CD4-positive, alpha-beta T cell treated with Interleukin-10 for 1 hour (primary cell): ENCODE measurements at places on chromosomes 5 and 9.

- DNase-seq = peak; percentile 66
Observed at GRCh38 chr9:93096131-93096802, at the start of gene CARD19. TSS of gene CARD19 (plus strand) at chr9:93096217. CDS start at chr9:93096346, 129 bp downstream.

DNA sequence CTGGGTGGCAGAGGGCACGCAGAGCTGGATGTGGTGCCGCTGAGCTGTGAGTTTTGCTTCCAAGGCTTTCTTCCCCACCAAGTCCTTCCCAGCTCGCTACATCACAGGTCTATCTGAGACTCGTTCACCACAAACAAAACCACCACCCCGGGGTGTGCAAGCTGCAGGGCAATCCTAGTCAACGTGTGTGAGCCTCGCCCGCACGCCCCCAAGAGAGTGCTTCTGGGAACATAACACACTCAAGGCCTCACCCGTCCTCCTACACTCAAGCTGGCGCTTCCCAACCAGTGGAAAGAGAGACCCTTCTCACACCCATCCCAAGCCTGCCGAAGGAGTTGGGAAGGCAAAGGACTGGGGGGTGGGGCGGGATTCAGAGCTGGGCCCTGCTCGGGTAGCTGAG, 10.6 kb downstream of the SNAPC4 start:
- DNase-seq = no peak

GRCh38 chr5:178644826-178645545, 18.1 kb upstream of the CLK4 start:
- DNase-seq = no peak

GRCh38 chr5:84191281-84191680, 193.4 kb downstream of the EDIL3 start:
- DNase-seq = no peak

DNA sequence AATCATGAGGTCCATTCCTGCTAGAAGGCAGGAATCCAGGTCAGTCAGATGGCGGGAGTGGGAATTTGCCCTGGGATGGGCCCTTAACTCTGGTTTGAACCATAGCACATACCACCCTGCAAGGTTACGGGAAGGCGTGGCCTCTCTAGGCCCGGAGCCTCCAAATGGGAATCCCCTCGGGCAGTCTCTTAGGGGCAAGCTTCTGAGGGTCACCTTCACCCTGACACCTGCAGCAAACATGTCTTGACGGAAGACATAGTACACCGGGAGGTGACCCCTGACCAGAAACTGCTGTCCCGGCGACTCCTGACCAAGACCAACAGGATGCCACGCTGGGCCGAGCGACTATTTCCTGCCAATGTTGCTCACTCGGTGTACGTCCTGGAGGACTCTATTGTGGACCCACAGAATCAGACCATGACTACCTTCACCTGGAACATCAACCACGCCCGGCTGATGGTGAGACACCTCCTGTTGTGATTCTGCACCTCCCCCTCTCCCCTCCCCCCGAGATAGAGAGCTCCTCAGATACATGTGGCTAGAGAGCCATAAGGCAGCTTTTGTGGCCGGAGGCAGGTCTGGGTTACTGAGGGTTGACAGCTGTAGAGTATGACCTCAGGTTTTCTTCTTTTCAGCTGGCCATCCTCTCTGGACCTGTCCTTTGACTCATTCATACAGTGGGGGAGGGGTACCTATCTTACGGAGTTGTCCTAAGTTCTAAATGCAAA, 957 bp downstream of the PRELID1 start:
- no peak for DNase-seq

GRCh38 chr5:136098176-136098575, 34.5 kb upstream of the SMAD5 start:
- DNase-seq = no peak

DNA sequence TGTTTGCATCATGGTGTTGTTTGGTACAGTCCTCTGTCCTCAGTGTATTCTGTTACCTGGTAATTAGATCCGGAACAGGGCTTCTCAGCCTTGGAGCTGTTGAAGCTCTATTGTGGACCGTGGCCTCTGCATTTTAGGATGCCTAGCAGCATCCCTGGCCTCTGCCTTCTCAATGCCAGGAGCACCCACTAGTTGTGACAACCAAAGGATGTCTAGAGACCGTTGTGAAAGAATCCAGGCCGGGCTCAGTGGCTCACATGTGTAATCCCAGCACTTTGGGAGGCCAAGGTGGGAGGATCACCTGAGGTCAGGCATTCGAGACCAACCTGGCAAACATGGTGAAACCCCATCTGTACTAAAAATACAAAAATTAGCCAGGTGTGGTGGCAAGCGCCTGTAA, 159.6 kb downstream of the CACNA1B start:
- DNase-seq = no peak
